Left ventricle myocardium inferior (tissue), 1 donor: ENCODE measurements at places on chromosomes 16 and 17.

DNA sequence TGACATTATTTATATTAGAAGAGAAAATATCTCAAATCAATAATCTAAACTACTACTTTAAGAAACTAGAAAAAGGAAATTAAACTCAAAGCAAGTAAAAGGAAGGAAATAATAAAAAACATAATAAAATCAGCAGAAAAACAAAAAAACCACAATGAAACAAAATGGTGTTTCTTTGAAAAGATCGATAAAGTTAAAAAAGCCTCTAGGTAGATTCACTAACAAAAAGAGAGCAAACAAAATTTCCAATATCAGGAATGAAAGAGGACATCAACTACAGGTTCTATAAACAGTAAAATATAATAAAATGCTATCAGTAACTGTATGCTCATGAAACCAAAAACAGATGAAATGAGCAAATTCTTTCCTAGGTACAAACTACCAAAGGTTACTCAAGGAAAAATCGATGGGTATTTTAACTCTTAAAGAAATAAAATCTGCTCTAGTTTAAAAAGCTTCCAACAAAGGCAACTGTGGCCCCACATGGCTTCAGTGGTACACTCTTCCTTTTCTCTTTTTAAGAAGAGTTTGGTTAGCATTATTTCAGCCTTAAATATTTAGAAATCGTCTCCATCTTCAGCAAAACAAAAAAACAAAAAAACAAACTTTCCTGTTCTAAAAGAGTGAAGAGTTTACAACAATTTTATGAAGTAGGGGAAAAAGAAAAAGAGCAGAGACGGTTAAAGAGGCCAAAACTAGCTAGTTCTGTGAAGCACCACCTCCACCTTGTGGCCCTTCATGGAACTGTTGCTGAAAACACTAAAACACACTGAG, 102.2 kb downstream of the TRIM37 start:
- peak; percentile 21 for DNase-seq

- no peak for DNase-seq
Observed at GRCh38 chr17:81053041-81053970, 18.4 kb downstream of the BAIAP2 start.

DNA sequence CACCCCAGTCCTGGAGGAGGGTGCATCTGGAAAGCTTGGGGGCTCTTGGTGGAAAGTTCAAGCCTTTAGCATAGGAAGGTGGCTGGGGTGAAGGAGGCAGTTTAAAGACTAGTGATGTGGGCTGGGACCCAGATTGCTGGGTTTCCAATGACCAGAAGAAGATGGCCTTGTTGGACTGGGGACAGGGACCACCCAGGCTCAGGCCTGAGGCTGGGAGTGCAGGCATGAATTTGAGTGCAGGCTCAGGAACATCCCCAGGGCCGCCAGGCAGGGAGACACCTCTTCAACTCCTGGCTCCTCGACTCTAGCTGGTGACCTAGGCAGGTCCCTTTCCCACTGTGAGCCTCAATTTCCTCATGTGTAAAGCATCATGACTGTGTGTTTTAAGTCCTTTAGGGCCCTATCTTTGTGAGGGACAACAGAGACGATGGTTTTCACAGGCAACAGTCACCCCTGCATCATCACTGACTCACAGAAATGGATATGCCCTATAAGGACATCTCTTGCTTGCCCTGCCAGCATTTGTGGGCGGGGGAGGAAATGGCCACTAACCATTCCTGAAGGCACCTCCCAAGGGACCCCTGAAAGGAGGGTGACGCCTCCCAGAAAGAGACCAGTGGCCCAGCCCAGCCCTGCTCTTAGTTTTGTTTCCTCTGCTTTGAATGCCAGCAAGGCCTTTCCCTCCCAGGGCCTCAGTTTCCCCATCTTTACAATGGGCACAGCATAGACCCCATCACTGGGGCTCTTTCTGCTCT, 11.1 kb downstream of the NLRC5 start:
- peak; percentile 61 for DNase-seq

DNA sequence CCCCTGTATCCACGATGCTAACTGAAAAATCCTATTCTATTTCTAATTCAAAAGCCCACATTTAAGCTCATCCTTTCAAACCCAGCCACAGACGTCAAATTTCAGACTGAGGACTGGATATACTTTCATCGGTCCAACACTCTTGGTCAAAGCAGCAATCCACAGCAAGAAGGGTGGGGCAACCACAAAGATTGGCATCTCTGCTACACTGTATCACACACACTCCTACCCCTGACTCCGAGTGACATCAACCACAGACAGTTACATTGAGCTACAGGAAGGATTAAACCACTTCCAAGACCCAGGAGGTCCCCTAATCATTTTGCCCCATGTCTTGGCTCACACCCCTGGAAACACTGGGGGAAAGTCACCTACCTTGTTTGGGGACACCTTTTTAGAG, 61.3 kb downstream of the GRIN2A start:
- DNase-seq, result no peak

DNA sequence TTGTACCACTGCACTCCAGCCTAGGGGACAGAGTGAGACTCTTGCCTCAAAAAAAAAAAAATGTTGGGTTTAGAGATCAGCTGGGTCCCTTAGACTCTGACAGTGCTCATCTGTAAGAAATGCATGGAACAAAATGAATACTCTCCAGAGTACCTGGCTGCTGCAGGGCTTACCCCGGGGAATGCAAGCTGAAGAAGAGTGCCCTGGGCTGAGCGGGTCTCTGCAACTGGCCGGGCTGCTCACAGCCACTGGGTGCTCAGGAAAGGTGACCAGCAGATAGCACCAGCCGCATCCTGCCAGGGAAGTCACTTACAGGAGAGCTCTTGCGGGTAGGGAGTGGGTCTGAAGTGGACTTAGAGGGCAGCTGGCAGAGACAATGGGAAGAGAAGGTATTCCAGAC, 82.1 kb downstream of the GAS7 start:
- DNase-seq, result no peak

DNA sequence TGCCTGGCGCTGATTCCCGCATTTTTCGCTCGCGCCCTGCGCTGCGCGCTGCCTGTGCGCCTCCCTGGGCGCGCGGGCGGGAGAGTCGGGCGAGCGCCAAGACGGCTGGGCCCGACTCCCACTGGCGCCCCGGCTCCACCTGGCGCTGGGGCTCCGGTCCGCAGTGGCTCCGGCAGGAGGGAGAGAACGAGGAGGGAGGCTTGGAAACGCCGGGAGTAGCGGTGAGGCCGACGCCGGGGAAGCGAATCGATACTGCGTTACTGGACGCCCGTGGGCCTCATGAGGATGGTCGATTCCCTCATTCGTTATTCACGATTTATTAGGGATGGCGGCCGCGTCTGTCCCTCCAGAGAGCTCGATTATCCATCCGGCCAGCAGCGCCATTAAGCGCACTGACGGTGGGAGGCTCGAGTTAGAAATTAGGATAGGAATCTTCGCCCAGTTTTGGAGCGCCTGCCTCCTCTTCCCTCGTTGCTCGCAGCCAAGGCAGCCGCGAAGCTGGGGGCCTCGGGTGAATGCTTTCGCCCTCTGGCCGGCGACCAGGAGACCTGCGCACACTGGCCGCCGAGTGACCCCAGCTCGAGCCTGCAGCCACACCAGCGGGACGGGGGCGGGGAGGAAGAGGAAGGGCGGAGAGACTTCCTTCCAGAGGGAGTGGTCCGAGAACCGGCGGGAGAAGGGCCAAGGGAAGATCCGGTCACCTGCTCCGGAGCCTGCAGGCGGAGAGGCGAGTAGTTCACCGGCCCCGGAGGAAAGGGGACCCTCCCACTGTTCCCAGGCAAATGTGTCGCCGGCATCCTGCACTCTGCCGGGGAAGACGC, 1.3 kb upstream of the PCGF2 start:
- DNase-seq, result peak; percentile 92

DNA sequence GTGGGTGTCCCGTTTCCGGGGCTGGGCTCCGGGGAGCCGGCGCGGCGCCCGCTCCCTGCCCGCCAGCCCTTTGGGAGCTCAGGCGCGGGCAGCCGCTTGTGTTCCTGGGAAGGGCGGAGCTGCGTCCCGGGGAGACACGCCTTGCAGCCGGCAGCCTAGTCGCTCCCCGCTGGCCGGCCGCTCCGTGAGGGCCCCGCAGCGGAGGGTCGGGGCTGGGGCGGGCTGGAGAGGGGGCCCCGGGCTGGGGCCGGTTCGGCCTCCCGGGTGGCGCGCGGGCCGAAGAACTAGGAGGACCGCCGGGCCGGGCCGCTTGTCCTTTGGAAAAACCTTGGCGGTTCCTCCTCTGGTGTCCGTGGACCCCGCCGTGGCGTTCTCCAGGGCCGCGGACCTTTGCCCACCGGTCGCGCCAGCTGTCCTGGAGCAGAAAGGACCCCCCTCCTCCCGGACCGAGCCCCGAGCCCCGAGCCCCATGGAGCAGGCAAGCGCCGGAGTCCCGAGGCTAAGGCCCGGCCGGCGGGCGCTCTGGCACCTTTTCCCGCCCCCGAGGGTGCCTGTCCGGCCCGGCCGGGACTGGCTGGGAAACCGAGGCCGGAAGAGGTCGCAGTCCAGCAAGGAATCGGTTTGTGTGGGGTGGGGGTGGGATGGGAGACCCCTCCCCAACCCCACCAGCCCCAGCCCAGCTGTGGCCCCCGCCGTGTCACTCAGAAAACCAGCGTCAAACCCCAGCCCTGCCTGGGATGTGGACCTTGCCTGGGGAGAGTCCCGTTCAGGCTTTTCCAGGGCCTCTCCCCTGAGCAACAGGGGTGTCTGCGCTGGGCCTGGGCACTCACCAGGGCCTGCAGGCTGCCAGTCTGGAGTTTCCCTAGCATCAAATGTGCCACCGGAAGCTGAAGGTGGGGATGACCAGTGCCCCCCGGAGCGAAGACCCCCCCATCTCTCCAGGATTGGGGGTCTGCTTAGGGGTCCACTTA, 6.8 kb upstream of the TBC1D3B start:
- DNase-seq, result peak; percentile 66

- DNase-seq, result no peak
Observed at GRCh38 chr17:57516290-57517230, 228.5 kb downstream of the CCDC182 start.

DNA sequence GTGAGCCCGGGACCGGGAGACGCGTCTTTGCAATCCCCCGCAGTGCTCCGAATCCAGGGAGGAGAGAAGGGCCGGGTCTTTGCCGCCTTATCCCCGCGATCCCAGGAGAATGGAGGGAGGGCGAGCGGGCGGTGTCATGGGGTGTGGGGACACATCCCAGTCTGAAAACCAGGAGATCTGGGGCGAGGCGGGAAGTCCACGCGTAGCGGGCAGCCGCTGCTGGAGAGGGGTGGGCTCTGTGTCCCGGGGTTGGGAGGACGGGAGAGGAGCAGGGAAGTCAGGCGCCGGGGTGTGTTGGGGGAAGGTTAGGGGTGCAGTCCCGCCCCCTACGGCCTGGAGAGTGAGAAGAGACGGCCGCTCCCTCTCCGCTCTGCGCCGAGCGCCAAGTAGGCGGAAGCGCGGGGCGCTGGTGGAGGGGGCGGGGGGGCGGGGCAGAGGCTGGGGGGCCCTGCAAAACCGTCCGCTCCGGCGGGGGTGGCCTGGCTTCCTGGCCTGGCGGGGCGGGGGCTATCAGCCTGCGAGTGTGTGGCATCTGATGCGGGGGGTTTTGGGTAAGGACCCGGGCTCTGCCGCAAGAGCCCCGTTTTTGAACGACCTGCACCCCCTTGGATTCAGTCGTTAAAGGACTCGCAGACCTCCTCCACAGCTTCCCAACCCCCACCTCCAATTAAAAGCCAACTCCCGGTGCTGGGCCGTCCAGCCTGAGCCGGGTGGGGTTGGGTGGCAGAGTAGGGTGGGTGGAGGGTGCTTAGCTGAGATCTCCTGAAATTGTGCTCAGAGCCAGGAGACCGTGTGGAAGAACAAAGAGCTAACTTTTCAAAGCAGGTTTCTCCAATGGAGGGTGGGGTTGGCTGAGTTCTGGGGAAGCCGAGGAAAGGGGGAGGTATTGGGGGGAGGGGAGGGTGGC, 654 bp downstream of the LASP1 start:
- DNase-seq, result peak; percentile 79

DNA sequence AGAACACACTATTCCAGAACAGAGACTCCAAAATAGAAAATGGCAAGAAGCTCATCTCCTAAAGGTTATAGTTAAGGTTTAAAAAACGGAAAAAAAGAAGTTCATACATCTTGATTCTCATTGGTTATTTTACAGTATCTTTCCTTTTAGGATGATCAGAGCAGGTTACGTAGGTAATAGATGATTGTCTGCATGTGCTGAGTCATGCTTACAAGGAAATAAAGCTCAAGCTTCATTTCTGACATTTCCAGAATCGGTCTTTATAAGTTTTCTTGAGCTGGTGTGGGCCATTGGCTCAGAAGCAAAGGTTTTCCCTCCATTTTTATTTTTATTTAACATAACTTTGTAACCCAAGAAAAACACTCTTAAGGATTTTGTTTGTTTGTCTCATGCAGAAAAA, 1030.3 kb upstream of the CDH8 start:
- DNase-seq, result no peak

GRCh38 chr16:49810831-49811230, 45.1 kb downstream of the ZNF423 start:
- no peak for DNase-seq

DNA sequence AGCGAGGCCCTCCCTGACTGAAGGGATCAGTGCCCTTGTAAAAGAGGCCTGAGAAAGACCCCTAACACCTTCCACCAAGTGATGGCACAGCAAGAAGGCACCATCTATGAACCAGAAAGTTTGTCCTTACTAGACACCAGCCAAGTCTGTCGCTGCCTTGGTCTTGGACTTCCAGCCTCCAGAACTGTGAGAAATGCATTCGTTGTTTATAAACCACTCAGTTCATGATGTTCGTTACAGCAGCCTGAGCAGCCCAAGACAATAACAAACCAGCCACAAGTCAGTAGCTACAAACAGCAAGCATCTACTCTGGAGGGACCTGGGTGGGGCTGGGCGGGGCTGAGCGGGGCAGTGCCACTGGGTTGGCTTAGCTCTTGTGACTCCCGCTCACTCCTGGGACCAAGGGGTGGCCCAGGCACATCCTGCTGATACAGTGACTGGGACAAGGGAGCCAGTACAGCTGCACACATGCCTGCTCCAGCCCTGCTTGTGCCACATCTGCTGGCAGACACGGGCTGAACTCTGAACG, 234.9 kb downstream of the IRF8 start:
- no peak for DNase-seq

DNA sequence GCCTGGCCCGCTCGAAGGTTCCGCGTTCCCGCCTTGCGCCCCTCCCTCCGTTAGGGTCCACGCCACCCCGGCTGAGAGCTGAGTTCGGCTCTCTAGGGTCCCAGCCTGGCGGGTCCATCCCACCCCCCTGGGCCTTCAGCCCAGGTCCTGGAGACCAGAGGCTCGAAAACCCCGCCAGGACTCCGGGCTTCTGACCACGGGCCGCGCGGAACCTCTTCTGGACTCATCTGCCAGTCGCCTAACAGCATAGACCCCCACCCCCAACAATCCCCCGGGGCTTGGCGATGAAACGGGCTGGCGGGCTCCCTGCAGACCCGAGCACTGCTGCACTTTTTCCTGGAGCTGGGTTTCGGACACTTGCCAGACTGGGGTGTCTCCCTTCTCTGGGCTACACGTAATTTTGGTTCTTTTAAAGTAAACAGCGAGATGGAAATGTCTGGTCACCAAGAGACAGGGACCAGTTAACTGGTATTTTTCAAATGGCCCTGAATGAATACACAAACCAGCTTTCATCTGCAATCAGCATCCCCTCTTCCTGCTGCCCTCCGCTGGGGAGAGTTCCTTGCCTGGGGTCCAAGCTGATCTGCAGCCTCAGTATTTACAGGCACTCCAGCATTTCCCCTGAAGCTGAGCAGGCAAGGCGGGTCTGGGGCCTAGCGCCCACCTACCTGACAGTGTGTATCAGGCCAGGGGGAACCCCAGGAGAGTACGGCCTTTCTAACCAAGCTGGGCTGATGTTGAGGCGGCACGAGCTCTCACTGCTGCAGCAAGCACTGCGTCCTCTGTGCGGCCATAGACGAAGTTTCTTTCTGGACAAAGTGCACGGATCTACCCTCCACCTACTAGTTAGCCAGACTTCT, 639 bp upstream of the TRIM65 start:
- no peak for DNase-seq

GRCh38 chr16:74747-75334, 2.4 kb upstream of the RHBDF1 start:
- no peak for DNase-seq

- DNase-seq, result no peak
Observed at GRCh38 chr17:31085563-31085962, 9.2 kb upstream of the NF1 start.
